ENCODE measurements at places on chromosomes 16 and 17.

DNA sequence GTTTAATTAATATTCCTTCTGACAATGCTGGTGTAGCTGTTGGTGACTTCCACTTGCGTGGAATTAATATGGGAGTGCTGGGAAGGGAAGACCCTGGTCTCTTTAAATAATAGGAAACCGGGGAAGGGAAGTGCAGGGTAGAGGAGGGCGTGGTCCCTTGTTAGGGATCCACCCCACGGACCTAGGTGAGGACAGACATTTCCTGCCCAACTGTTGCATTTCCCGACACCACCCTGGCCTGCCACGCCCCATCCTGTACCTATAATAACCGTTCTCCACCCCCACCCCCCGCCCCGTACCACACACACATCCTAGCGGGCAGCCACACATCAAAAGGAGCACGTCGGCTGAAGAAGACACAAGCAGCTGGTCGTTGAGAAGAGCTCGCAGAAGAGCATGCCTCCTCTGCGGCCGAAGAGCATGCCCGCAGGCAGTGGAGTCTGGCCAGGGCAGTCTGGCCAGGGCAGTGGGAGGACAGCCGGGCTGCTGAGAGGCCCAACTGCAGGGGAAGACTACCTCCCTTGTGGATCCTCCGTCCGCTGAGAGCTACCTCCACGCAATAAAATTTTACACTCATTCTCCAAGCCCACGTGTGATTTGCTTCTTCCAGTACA, 36.8 kb upstream of the MMD start:
- DNase-seq: no peak

- DNase-seq: peak; percentile 88
These were observed 30.6 kb downstream of the CDRT15 start for GRCh38 chr17:14205992-14206461.

DNA sequence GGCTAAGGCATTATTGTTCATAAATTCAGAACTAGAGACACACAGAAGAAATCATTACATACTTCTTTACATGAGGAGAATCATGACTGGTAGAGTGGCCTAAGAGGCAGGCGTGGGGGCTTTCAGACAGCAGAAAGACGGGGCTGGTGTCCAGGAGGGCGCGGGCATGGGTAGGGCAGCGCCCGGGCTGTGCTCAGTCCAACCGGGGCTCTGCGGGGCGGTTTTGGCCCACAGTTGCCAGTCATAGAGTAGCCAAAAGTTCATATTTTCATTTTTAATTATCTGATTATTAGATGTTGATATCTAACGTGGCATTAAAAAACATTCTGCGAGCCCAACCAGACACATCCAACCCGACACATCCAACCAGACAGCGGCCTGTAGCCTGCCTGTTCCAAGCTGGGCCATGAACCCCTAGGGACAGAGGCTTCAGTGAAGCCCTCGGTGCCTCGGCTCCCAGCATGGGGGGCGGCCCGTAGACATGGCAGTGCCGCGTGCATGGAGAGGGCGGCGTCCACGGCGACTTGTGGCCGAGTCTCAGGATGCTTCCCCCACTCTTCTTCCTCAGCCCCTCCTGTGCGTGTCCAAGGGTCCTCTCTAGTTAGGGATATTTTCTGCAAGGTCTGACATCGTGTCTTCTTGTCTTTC, 162.4 kb upstream of the CHMP6 start:
- DNase-seq: no peak

- DNase-seq: no peak
These were observed 1.9 kb downstream of the EPN3 start for GRCh38 chr17:50534222-50534978.

DNA sequence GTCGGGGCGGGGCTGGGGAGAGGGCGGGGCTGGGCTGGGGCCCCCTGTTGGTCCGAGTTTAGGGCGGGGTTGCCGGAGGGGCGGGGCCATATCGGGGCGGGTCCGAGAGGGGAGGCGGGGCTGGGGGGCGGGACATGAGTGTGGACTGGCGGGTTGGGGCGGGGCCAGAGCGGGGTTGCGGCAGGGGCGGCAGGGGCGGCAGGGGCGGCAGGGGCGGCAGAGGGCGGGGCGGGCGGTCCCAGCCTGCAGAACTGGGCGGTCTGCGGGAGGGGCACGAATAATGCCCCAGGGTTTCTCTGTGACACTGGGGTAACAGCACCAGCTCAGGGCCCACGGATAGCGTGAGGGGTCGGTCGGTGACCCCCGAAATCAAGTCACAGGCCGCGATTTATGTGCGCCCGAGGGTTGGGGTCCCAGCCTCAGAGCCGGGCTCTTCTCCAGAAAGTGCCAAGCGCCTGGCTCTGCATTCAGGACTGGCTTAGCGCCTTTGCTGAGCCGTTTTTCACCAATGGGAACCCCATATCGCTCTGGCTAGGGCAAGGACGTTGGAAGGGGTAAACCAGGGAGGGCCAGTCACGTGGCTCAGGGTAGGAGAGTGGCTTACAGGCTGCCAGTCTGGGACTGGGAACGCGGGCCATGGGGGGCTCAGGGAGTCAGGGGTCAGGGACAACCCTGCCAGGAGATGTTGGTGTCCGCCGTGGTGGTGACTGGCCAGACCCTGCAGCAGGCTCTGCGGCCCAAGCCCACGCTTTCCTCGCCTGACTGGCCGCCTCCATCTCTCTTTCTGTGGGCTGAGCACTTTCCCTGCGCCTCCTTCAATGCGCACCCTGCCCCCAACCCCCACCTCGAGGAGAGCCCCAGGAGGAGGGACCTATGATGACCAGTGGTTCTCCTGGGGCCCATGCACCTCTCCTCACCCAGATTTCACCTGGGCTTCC, 1.2 kb upstream of the METTL26 start:
- DNase-seq: peak; percentile 80

- DNase-seq: no peak
These were observed 711 bp downstream of the ALYREF start for GRCh38 chr17:81890447-81891302.

DNA sequence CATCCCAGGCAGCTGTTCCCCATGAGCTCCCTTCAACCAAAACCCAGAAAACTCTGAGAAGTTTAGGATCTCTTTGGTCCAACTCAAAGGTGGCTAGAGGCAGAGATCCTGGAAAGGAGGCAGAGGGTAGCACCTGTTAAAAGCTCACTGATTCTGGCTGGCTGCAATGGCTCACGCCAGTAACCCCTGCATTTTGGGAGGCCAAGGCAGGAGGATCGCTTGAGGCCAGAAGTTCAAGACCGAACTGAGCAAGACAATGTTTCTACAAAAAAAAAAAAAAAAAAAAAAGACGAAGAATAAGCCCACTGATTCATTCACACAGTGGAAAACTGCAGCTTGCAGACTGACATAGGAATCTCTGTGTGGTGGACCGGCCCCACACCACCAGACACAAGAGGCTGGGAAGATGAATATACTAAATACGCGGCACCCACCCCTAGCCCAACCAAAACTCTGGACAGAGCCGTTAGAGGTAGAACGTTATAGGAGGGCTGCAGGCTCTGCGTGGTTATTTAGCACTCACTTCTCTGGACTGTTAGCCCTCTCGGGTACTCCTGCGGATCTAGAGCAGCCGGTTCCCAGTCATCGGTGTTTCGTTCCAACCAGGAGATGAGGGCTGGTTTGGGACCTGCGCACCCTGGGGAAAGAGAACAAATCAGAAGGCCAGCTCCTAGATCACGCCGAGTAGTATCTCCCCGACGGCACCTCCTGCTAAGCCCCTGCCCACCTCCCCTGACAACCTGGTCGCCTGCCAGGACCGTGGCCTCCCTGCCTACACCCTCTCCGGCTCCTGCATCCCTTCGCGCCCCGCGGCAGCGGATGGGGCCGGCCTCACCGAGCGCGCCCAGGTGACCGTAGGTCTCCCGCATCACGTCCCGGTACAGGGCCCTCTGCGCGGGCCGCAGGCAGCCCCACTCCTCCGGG, 925 bp downstream of the ZNF689 start:
- peak; percentile 16 for DNase-seq

GRCh38 chr16:67719048-67719777, at the start of gene GFOD2:
GFOD2 (minus strand) TSS chr16:67719316; CDS start chr16:67685715, 33,601 bp downstream.
- peak; percentile 93 for DNase-seq

DNA sequence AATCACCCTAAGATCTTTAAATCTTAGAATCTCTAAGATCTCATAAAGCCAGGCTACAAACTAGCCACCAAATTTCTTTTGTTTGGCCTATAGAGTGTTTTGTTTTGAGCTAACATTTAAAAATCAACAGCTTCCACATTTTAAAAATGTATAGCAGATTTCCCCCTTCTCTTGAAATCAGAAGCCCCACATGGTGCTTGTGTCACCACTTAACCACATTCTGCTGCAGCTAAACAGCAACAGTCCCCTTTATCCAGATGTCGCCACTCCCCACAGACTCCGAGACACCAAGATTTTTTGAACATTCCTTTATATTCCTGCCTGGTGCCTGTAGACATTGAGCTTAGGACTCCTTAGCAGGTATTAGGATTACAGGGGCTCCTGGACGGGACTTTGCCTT, 16.0 kb downstream of the GUCY2D start:
- DNase-seq: no peak

DNA sequence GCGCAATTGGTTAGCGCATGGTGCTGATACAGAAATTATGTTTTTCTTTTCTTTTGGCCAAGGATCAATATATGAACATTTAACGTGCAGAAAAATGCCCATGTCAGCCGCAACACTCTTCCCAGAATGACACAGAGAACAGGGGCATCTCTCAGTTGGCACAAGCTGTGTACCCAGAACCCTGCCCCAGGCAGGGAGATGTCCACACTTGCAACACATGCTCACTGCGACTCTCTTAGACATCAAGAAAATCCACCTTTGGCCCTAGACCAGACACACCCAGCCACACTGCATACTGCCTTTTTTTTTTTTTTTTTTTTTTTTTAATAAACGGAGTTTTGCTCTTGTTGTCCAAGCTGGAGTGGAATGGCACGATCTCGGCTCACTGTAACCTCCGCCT, 17.0 kb downstream of the PITPNA start:
- no peak for DNase-seq

DNA sequence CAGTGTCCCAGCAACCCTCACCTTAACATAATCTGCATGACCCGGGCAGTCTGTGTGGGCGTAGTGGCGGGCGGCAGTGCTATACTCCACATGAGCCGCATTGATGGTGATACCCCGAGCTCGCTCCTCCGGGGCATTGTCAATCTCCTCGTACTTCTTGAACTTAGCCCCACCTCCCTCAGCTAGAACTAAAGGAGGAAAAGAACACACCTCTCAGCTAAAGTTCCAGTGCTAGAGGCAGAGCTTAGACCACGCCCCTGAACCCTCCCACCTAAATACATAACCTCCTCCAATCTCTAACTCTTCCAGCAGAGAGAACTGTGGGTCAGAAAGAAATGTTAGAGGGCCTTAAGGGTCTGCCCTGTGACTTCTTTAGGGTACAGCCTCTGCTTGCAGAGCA, 855 bp downstream of the TUFM start:
- DNase-seq: peak; percentile 19
